Eye (tissue), 1 donor: ENCODE measurements at places on chromosomes 3 and 15.
A peak's percentile ranks its signal among the peaks of the same experiment; 100 is the strongest.

- DNase-seq, result peak; percentile 56
Measured at GRCh38 chr3:114213292-114213626, 24.1 kb downstream of the ZNF80 start.

DNA sequence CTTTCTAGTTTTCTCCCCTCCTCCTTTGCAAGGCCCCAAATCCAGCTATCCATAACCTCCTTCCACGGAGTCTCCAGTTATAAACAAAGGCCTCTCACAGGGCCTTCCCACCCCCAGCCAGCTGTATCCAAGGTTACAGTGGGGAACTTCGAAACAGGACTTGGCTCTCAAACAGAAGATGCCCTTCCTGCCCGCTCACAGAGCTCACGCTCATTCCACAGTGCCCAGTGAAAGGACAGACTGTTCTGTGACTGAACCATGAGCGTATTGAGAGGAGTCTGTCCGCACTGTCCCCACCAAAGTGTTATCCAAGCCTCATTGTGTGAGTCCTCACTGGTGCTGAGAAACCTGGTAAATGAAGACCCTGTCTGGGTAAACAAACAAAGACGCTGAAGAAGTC lies 35.4 kb downstream of the ARHGAP31 start:
- no peak for DNase-seq

DNA sequence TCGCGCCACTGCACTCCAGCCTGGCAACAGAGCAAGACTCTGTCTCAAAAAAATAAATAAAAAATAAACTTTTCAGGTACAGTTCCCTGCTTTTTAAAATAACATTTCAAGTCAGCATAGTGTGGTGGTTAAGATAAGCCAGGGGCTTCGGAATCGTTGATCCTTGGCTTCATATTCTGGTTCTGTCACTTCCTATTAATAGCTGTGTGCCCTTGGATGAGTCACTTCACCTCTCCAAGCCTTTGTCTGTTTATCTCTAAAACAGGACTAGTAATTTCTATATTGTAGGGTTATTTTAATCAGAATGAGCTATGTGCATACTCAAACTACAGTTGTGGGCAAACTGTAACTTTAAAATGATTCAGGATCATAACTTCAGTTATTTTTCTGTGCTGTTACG lies 53.8 kb upstream of the SENP5 start:
- no peak for DNase-seq

GRCh38 chr3:161866176-161866575 lies 369.6 kb downstream of the OTOL1 start:
- DNase-seq, result no peak

DNA sequence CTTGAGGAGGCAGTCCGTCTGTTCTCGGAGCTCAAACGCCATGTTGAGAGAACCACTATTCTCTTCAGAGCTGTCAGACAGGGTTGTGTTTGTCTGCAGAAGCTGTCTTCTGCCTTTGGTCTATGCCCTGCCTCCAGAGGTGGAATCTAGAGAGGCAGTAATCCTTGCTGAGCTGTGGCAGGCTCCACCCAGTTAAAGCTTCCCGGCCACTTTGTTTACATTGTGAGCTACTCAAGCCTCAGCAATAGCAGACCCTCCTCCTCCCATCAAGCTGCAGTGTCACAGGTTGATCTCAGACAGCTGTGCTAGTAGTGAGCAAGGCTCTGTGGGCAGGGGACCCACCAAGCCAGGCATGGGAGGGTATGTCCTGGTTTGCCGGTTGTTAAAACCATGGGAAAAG lies 8.9 kb downstream of the OR5AC2 start:
- no peak for DNase-seq

GRCh38 chr3:69451594-69451993 lies 65.7 kb upstream of the FRMD4B start:
- DNase-seq, result peak; percentile 24

- no peak for DNase-seq
Measured at GRCh38 chr15:48076454-48076853, 44.3 kb upstream of the SLC24A5 start.

DNA sequence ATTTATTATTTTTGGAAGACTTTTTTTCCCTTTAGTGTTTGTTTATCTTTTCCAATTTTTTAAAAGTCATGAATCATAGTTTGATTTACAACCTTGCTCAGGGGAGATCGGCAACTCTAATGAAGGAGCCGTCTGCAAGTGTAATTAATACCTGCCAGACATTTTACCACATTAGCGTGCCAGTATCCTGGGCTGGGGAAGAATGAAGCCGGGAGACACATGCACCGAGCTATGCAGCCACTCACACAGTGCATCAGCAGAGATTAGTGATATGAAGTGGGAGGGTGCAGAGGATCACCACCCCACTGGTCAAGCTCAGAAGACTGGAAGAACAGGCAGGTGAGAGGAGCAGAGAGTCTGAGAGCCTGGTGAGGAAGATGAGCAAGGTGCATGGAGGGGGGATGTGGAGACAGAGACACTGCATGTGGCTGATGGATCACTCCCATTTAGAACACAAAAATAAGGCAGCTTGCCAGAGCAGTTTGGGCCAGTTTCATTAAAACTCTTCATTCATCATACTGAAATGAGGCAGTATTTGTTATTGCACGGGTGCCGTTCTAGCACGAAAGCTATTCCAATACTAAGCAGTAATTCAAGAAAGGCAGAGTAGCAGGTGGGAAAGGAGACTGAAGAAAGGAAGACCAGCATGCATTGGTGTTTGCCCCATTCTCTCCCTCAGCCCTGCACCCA lies 821.6 kb downstream of the TUSC7 start:
- DNase-seq, result no peak

DNA sequence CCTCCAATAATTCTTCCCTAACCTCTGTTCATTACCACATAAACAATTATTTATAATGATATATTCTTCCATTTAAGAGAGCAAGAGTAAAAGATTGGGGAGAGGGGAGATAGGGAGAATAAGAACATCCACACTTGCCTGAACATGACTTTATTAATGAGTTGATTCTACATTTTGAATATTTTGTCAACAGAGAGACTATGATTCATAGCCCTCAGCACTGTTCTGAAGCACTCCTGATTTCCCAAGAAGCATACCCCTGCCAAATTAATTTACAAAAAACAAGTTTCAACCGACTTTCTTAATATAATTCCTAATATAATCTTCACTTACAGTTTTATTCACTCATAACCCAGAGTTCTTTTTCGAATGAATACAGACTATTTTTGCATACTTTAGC lies 828.8 kb downstream of the ROBO2 start:
- DNase-seq, result no peak

DNA sequence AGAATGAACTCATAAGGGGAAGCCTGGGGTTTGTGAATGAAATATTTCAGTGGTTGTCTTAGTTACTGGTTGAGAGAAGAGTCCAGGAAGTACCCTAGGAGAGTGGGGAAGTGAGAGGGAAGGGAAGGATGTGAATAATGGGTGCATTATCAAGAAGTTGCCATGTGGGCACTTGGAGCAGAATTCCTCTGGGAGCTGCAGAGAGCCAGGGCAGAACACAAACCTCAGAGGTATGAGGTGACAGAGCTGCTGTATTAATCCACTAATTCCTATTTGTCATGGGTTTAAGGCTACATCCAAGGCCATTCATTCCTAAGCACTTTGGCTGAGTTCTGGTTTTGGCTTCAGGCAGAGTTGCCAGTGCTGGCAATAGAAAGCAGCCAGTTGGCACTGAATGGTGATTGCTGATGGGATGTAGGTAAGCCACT lies 29.0 kb downstream of the NDUFB4 start:
- no peak for DNase-seq

- DNase-seq, result peak; percentile 51
Measured at GRCh38 chr3:53659996-53660395, 165.6 kb downstream of the CACNA1D start.

- no peak for DNase-seq
Measured at GRCh38 chr3:188712248-188712924, 459.4 kb upstream of the TPRG1 start.

DNA sequence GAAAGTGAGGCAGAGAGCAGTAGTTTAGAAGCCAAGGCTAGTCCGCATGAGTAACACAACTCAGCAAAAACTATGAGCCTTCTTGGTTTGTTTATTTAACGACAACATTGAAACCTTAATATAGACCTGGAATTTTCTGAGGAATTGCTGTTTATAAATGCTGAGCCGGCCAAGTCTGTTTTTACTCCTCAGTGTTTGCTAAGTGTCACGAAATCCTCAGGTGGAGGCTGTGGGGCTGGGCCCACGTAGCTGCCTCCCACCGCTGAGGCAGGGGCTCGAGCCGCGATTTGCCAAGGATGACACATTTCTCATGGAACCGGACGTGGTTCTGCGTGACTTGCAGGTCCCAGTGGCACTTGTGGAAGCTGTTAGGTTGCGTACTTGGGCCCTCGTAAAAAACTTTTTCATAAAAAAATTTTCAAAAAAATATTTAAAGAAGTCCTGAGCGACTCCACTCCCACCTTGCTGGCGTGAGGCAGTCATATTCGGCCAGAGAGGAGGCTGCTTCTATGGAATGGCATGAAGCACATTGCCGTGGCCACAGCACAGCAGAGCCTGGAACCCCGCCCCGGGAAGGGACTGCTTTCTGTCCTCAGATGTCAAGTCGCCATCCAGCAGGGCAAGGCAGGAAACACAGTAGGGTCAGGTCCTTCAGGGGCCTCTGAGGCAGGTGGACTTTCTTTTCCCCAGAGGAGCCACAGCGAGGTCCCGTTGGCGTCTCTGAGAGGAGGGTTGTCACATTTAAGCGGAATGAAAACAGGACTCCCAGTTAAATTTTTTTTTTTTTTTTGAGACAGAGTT lies 64.8 kb upstream of the PCSK6 start:
- DNase-seq, result no peak

- no peak for DNase-seq
Measured at GRCh38 chr3:183092256-183092655, 7.0 kb downstream of the MCCC1 start.

DNA sequence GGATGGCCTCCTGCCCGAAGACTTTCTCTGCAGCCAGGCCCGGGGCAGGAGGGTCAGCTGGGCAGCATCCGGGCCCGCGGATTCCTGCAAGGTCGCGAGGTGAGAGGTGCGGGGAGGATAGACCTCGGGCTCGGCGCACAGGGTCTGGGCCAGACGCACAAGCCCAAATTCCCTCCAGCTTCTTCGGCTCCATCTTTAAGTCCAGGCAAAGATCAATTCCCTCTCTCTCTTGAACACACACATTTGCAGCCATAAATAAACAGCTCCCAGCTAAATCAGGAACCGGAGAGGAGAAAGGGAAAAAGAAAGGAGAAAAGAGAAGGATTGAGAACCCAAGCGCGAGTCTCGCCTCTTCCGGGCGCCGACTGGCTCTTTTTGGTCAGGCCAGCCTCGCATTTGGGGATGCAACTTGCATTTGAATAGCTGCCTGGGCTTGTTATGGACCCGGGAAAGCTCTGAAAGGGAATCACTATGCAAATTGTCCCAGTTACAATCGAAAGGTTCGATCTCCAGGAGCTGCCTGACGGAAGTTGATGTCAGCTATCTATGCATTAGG lies 14.5 kb upstream of the ONECUT1 start:
- DNase-seq, result peak; percentile 82

- DNase-seq, result no peak
Measured at GRCh38 chr15:35495080-35495479, 50.9 kb downstream of the DPH6 start.

- DNase-seq, result no peak
Measured at GRCh38 chr3:38271553-38271952, 5.9 kb downstream of the SLC22A13 start.

- DNase-seq, result no peak
Measured at GRCh38 chr3:160618363-160618762, 53.0 kb upstream of the KPNA4 start.

- peak; percentile 64 for DNase-seq
Measured at GRCh38 chr3:195095035-195095703, 175.8 kb downstream of the XXYLT1 start.

DNA sequence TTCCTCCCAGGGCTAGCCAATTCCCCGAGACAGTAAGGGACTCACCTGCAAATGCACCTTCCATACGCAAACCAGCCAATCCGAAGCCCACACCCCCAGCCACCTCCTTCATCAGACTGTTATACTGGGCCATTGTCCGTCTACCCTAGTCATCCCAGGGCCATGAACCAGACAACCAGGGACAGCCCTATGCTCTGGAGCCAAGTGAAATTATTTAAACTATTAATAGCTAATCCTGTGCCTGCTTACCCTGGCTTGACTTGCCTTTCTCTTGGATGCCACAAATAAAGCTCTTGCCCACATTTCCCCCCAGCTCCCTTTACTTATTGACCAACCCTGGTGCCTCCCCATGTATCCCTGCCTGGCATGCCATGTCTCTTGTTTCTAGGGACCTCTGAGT lies 4.0 kb upstream of the CHRNB4 start:
- no peak for DNase-seq

DNA sequence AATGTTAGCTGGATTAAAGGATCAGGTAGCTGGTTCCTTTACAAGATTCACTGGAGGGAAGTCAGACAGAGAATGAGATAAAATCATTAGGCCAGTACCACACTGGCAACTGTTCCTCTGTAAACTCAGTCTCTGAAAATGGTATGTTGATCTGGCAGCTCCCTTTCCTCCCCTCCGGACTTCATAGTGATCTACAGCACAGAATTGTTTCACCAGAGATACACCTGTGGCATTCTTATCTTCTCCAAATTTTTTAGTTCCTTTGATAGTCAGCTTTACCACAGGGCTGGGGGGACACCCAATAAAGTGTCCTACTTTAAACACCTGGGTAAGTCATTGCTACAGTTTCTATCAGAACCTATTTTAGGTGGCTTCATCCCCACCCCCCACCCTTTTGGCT lies 304.3 kb upstream of the KCNH8 start:
- no peak for DNase-seq

DNA sequence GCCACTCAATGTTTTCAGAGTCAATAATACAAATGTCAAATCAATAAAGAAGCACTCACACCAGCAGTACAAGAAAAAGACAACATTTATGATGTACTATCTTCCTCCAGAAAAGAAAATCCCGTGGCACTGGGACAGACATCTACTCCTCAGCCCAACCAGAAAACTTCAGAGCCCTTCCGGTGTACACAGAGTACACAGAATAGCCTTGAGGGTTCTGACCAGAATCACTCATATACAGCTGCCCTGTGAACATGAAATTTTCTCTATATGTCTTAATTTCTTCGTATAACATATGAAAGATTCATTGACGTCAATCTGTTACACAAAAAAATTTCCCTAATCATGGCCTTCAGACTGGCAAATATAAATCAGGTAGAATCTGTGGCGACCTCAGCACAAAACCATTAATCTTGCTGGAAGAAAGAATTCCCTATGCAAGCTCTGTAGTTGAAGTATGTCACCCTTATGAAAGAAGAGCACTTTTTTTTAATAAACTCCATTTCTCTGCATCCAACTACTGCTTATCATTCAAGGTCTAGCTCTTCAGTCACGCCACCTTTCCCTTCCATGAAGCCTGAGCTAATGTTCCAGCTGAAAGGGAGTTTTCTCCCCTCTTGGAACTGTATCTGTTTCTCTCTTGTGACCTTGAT lies 53.8 kb upstream of the PLAAT1 start:
- no peak for DNase-seq

DNA sequence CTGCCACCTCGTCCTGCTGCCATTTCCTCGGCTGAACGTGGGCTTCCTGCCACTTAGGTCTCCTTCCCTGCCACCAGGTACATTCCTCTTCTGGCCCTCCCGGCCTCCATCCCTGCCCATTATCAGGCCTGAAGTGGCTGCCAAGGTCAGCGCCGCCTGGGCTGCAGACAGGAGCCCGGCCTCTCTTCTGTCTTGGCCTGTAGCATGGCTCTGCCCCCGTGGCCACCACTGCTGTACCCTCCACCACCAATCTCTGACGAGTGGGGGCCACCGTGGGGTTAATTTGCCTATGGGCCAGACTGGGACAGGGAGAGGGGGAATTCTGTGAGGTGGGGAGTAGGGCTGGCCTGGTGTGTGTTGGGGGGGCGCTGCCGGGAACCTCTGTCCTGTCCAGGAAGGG lies 2.0 kb upstream of the BAHD1 start:
- no peak for DNase-seq
